NCI-H2171 (cell line): ENCODE measurements at places on chromosomes 1 and 21.

- peak; percentile 45 for DNase-seq
Measured at GRCh38 chr1:209190591-209191261, 392.8 kb upstream of the CAMK1G start.

GRCh38 chr1:207261971-207262370, 59.5 kb upstream of the CD55 start:
- no peak for DNase-seq

DNA sequence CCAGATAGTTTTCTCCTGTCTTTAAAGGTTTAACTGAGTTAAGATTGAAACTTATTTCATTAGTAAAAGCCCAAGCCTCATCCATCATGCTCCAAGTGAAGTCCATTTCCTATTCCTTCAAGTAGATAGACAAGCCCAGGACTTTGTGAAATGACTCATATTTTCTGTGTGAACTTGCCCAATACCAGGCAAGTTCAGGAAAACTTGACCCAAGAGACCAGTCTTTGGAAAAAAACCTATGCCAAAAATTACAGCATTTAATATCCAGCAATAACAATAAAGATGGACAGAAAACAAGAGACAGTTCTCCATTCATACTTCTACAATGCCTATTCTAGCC, 405 bp upstream of the RAB29 start:
- DNase-seq, result no peak

GRCh38 chr1:53524428-53525375, 65.5 kb downstream of the DMRTB1 start:
- DNase-seq, result no peak

DNA sequence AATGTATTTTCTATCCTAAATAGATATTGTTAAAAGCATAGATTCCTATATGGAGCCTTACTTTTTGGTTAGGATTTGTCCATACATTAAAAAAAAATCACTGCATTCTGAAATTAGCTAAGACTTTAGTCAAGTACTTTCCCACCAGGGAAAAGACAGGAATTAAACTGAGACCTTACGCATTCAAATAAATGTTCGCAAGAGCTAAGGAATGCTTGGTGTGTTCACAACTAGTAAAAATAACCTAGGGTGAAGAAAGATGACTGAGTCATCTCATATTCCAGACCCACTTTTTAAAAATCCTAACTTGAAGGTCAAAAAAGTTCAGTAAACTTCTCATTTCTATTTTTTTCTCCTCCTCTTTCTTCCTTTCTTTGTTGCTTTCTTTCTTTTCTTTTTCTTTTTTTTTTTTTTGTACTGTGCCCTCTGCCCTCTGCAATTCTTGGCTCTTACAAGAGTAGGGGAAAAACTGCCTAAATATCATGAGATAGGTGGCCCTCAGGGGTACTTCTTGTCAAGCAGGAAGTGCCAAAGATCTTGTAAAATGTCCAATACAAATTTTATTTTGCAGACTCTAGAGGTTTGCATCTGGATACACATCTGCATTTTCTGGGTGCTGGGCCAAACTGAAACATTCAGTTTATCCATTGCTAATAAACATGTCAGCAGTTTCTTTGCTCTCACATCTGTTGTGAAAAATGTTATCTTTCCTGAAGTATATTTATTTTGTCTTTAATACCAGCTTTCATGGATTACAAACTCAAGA, 121.4 kb upstream of the GORAB start:
- no peak for DNase-seq

- DNase-seq, result peak; percentile 77
Measured at GRCh38 chr1:155226188-155226909, 17.9 kb downstream of the MTX1 start.

DNA sequence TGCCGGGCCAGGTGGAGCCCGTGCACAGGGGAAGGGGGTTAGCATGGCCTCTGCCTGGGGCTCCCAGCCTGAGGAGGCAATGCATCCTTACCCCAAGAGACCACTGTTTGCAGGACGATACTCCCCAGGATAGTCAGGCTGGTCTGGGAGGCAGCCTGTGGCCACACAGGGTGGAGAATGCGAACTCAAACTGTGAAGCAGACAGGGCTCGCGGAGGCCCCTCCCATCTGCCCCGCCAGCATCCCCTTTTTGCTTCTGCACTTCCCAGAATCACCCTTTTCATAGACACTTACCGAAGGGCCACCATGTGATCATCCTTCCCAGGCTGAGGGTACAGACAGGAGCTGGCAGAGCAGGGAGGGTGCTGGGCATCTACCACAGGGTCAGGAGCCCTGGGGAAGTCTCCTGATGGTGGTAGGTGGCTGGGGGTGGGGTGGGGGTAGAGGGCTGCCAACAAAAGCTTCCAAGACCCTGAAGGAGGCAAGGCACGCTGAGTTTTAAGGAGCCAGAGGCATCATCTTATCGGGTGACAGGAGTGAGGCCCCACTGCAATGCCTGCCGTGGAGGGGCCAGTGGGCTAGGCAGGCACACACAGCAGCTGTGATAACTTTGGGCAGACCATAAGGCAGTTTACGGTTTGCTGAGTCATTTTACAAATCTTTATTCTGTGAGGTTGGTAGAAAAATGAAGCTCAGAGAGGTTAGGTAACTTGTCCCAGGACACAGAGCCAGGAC, 31.3 kb upstream of the BTG2 start:
- no peak for DNase-seq

DNA sequence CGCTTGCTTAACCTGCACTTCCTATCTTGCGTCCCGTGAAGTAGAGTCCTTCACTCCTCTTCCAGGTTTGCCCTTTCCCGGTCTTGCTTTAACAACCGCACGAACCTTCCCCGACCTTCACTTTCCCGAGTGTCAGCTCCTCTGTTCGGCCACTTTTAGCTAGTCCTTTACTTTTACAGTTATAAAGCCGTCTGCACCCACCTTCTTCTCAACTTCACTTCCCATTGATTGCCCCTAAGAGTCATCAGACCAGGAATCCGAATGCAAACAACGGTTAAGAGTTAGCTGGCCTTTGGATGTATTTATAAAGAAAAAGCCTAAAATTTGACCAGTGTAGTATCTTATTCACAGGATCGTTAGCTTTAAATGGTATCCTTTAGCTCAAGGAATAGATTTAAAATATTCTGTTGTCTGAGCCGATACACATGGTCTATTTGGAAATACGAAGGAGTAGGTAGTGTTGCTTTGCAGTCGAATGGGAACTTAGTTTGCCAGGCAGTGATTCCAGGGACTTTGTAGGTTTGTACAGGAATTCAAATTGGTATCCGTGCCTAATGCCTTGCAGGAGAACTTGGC, 1.4 kb downstream of the PPP2R5A start:
- peak; percentile 43 for DNase-seq

GRCh38 chr1:1324084-1324523, 356 bp downstream of the INTS11 start:
- no peak for DNase-seq

- DNase-seq, result no peak
Measured at GRCh38 chr1:184000321-184000720, 37.2 kb downstream of the COLGALT2 start.

GRCh38 chr1:40258445-40258769, 371 bp downstream of the ZMPSTE24 start:
- DNase-seq, result no peak

- no peak for DNase-seq
Measured at GRCh38 chr1:116921937-116922336, 12.2 kb downstream of the PTGFRN start.

DNA sequence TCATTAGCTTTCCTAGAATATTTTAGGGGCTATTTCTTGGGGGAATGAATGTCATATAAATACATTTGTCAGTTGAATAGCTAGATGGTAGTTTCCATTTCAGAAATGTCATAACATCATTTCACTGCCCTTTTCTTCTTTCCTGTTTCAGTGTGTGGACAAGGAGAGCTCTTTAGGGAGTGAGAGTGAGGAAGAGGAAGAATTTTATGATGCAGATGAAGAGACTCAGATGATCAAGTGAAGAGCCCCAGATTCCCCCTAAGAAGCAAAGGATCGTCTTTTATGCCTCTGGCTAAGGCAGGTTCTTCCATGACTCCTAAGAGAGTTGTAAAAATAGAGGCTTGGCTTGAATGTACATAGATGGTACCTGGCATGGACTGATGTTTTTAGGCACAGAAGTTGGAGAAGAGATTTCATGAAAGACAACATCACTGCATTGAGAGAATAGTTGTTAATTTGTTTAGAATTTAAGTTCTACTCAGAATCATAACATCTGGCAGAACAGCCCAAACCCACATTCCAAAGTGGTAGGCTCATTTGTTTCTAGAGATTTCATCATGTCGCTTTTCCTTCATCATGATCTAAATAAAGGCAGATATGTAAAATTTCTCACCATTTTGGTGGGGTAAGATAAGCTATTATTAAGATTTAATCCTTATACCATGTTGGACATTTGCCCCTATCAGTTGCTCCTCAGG, 44.2 kb upstream of the MAB21L3 start:
- no peak for DNase-seq

DNA sequence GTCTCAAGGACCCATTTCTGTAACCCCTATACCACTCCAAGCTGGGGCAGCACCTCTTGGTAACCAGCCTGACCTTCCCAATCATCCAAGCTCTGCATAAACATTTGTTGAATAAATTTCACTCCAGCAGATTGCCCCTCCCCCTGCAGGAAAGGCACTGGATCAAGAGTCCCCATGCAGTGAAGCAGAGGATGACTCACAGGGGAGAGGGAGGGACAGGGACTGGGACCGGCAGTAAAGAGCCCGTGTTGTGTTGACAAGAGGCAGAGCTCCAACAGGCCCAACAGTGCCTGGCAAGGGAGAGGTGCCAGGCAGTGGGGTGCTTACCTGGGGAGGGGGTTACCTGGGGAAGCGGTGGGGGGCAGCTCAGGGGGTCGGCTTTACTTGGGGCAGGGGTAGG, 32.3 kb downstream of the SLC9A1 start:
- no peak for DNase-seq

- DNase-seq, result no peak
Measured at GRCh38 chr1:39407510-39407895, 83.9 kb upstream of the BMP8A start.

GRCh38 chr1:157170677-157171515, 32.7 kb upstream of the ETV3 start:
- no peak for DNase-seq

GRCh38 chr1:179925922-179926849, 28.4 kb upstream of the CEP350 start:
- DNase-seq, result no peak

DNA sequence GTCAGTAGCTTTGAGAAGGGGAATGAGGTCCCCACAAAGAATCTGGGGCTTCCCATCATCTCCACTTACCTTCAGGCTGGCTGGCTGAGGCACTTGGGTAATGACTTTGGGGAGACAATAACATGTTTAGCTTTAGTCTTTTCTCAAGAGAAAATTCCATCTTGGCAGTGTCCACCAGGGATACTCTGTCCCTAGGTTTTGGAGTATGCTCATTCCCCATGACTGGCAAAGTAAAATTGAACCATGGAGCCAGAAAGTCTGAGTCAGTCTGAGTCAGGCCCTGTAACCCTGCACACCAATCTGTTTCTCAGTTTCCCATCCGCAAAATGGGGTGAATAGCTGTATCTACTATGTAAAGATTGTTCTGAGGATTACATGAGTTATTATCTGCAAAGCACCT, 28.2 kb downstream of the RUNX1 start:
- DNase-seq, result no peak

- DNase-seq, result no peak
Measured at GRCh38 chr1:40607921-40608320, 57.6 kb downstream of the RIMS3 start.

DNA sequence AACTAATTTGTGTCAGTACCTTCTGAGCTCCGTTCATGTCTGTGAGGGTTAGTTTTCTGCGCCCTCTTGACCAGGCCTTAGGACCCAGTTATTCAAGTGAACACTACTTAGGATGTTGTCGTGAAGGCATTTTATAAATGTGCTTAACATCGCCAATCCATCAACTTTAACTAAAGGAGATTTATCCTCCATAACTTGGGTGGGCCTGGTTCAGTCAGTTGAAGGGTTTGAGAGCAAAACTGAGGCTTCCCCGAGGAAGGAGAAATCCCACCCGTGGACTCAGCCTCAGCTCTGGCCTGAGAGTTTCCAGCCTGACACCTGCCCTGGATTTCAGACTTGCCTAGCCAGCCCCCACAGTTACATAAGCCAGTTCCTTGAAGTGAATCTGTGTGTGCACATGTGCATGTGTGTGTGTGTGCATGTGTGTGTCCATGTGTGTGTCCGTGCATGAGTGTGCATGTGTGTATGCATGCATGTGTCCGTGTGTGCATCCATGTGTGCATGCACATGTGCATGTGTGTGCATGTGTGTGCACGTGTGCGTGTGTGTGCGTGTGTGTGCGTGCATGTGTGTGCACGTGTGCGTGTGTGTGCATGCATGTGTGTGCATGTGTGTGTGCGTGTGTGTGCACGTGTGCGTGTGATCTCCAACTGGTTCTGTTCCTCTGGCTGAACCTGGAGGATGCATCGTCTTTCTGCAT, 62.1 kb upstream of the PDE9A start:
- no peak for DNase-seq

DNA sequence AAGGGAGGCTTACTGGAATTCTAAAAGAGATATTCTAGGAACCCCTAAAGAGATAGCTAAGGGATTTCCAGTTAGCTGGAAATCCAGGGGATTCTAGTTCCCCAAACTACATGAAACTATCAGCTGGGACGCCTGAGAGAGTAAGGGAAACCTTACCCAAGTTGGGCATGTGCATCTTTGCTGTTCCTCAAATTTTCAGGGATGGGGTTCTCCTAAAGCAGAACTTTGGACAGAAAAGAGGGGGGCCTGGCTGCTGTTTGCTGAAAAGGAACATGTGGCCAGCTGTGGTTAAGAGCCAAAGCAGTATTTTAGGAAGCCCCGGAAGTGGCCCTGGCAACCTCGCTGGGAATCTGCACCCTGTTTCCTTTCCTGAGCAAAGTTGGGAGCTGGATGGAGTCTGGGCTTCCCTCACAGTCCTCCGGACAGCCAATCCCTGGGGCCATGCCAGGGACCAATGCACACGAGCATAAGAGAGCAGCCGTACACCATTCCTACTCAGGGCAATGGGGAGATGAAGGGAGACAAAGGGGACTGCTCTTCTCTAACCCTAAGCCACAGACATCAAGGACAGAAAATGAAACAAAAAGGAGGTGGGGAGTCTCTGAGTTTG, 154.3 kb downstream of the PLXNA2 start:
- no peak for DNase-seq

DNA sequence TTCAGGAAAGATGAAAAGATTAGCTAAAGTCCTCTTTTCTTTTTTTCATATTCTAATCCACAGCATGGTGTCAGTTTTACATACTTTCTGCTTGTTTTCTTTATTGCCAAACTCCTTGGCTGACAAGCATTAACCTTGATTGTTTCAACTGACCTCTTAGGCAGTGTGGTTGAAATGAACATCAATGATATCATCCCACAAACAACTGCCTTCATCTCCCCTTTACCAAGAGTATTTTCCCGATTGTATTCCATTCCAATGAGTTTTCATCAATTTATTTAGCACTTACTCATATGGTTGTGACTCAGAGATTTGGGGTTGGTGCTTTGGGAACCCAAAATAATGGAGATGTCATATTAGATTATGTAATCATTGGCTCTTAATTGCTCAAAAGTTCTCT, 71.8 kb downstream of the SPAG17 start:
- no peak for DNase-seq

DNA sequence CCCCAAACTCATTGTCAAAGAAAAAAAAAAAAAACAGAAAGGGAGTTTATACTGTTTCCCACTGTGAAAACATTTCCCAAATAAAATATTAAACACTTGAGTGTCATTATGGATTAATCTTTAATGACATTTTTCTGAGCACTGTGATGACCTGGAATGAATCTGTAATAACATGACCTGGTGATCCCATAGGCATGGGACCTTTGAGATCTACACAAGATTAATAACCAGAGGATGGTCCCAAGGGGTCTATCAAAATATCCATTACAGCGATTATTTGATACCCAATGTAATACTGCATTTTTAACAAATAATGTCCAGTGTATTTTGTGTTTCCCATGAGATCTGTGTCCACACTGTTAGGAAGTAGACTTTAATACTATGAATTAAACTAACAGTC, 32.4 kb upstream of the NCAM2 start:
- no peak for DNase-seq
